ENCODE measurements at places on chromosomes 3 and 15.

- no peak for DNase-seq
These were observed 120.8 kb downstream of the STAG1 start for GRCh38 chr3:136631424-136631823.

GRCh38 chr15:58332676-58333400 lies 99.0 kb upstream of the LIPC start:
- no peak for DNase-seq

DNA sequence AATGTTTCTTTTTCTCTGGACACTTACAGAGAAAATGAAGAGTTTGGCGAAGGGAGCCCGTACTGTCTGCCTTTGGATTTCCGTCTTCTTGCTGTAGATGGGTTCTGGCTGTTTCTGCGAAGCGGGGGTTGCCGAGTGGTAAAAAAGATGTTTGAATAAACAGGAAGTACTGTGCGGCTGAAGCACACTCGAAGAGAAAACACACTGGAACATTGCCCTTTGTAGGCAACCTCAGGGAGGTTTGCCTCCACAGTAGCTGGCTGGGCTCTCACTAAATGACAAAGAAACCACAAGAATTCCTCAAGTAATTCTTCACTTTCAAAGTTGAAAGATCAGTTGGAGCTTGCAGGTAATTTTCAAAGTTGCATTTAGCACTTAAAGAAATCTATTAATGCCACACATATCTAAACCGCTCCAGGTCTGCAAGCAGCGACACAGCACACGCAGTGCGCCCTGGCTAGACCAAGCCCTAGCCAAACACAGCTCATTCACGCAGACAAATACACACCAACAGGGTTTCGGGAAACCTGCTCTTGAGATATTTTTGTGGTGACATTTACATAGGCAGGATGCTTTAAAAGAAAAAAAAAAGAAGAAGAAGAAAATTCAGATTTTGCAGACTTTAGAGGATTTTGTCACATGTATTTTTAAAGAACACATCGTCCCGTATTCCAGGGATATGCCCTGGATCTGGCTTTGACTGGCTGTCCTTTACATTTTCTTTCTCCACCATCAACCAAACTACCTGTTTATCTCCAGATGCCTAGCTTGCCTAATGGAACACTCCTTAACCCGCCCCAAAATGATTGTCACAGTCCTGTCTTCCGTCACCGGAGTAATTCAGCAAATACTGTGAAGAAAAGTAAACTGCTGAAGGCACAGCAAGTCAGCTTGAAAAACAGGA lies 452.8 kb downstream of the FOXP1 start:
- peak; percentile 4 for DNase-seq

DNA sequence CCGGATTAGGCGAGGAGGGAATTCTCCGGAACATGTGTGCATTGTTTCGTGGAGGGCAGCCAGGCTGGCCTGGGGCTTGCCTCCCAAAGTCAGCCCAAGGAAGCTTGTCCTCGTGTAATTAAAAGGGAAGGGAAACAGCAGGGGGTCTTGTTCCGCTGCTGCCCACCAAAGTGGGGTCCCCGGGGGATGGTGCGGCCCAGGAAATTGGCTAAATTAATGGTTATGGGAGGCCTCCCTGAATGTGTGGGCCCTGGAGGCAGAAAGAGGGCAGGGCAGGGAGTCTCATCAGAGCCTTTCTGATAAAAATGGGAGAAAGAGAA lies 118.1 kb downstream of the OPA1 start:
- no peak for DNase-seq

- DNase-seq = no peak
These were observed 559 bp downstream of the SENP5 start for GRCh38 chr3:196868297-196868661.
